Panc1 (cell line): ENCODE measurements at places on chromosomes 11 and 22.
A peak's percentile ranks its signal among the peaks of the same experiment; 100 is the strongest.

DNA sequence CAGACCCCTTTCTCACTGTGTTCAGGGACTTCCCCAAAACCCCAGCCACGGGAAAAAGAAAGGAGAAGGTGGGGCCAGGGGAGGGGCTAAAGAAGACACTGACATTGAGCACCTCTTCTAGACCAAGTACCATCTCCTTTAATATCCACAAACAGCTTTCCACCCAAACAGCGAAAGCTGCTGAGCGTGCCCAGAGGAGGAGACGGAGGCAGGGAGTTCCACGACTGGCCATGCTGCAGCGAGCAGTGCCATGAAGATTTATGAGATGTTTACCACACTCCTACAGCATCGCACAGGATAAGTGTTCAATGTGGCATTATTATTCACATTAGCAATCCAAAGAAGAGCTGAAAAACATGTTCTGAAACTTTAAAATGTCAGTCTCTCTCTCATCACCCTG lies 127.4 kb downstream of the LARGE1 start:
- no peak for DNase-seq

- DNase-seq: no peak
These were observed 2357.2 kb downstream of the LRRC4C start for GRCh38 chr11:39102236-39102635.

- DNase-seq: no peak
These were observed 8.3 kb upstream of the MYRF start for GRCh38 chr11:61744181-61744580.

GRCh38 chr11:20609727-20610707 lies 10.6 kb downstream of the SLC6A5 start:
- DNase-seq: peak; percentile 39

DNA sequence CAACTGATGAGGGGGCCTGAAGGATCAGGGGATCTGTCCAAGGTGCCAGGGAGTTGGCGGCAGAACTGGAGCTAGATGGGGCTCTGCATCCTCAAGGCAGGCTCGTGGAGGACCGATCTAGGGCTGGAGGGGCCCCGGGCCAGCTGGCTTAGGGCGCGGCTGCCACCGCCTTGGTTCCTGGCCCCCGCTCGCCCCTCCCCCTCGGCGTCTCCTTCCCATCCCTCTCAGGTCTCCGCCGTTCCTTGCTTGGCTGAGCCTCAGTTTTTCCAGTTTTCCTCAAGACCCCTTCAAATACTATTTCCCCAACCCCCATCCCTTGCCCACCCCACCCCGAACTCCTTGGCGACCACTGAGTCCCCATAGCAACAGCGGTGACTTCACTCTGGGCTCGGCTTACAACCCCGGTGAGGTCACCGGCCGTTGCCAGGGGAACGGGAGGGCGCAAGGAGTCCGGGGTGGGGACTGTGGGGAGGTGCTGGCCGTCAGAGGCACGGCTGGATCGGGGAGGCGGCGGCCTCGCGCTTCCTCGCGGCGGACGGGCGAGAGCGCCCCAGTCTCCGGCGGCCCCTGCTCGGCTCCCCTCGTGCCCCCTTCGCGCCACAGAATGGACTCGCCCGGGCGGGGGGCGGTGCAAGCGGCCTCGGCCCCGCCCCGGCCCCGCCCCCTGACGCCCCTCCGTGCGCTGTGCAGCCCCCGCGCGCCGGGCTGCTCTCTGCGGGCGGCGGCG lies 7.5 kb downstream of the FREY1 start:
- DNase-seq: peak; percentile 17

GRCh38 chr22:46043816-46044620 lies 67.1 kb upstream of the WNT7B start:
- no peak for DNase-seq

DNA sequence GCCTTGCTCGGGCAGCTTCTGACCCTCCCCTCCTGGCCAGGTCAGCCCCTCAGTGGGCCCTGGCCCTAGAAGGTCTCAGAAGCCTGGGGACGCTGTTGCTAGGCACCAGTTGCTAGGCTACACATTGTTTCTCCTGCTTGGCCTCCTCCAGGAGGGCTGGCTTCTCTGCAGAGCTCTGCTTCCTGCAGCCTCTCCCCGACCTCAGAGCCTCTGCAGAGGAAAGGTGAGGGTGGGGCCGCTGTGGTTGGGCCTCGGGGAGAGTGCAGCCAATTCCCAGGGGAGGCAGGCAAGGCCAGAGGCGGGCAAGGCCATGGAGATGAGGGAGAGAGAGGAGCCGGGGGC lies 27.6 kb upstream of the LRRC10B start:
- DNase-seq: no peak

DNA sequence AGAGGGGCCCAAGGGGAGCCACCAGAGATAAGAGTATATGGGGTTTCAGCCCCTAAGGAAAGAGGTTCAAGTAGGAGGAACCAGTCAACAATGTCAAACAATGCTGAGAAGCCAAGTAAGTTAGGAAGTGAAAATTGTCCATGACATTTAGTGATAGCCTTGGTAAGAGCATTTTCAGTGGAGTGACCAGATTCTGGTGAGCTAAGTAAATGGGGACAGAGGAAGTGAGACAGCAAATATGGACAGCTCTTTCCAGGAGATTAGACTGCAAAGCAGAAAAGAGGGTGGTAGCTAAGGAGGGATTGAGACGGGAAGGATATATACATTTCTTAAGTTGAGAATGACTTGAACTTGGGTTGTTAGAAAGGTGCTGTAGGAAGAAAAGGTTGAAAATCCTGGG lies 22.9 kb downstream of the POLD3 start:
- no peak for DNase-seq

- DNase-seq: no peak
These were observed at the start of gene SCUBE1 for GRCh38 chr22:43343262-43343669. TSS of gene SCUBE1 (minus strand) at chr22:43343372. CDS start at chr22:43343261, 111 bp downstream.

GRCh38 chr22:33271390-33272161 lies 213.4 kb upstream of the SYN3 start:
- no peak for DNase-seq

- no peak for DNase-seq
These were observed 37.8 kb downstream of the PRR5L start for GRCh38 chr11:36333897-36334296.

DNA sequence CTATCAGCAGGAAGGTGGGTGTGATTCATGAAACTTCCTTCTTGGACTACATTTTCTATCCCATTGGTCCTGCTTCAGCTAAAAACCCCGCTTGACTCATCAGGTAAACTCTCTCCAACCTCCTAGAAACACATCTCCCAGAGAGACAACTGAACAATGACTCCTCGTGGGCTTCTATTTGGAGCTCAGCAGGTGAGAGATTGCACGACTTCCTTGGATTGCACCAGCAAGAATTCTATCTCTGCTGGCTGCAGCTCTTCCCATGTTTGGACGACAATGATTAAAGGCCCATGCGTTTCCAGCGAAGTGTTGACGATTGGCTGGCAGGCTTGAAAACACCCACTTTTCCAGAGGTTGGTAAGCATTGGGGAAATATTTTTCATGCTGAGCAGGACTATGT lies 216.1 kb upstream of the NTM start:
- no peak for DNase-seq

DNA sequence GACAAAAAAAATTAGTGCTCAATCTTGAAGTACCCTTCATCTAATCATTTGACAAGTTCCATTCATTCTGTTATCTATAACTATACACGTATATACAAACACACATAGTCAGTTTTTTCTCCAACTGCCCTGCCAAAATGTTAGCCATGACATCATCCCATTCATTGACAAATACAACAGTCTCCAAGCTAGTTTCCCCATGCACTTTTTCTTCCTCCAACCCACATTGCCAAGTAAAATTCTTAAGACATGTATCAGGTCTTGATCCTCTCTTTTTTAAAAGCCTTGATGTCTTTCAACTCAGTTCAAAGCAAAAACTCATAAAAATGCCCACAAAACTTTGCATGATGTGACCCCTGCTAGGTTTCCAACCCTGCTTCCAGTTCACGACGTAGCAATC lies 58.1 kb downstream of the DDI1 start:
- no peak for DNase-seq

DNA sequence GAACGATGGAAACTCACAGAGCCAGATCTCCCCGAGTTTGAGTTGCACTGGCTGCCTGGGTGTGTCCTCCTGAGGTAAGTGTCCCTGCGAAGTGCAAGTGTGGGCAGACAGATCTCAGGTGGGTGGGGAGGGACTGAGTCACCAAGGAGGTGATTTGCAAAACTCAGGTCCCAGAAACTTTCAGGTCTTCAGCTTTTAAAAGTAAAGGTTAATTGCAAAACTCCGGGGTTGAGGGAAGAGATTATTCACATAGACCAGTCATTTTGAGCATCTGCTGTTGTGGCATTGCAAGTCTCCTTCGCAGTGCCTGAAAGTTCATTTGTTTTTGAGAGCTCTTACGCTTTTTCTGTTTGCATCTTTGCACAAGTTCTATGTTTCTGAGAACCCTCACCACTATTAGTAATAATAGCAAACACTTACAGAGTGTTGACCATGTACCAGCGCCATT lies 7.1 kb downstream of the CD44 start:
- DNase-seq: no peak

GRCh38 chr22:17407643-17408042 lies 38.4 kb downstream of the CECR2 start:
- no peak for DNase-seq

- no peak for DNase-seq
These were observed 61.5 kb upstream of the EED start for GRCh38 chr11:86182976-86183584.

- DNase-seq: no peak
These were observed 688 bp downstream of the SERPING1 start for GRCh38 chr11:57597916-57598830.

DNA sequence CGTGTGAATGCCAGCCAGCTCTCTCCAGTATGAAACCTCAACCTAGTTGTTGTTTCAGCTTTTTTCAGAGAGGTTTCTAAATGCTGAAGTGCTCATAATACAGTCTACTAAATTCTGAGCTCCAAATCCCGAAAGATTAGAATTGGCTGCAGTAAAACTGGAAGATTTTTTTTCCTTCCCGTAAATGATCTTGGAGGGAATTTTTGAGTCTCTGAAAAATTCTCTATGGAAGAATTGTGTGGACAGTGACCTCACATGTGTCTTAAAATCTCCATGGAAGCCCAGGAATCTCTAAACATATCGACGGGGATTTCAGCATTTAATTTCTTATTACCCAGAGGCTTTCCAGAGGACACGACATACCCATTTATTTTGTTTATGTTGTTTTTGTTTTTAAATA lies 1499.2 kb downstream of the LRRC4C start:
- no peak for DNase-seq

GRCh38 chr22:40426594-40427333 lies 56.4 kb downstream of the SGSM3 start:
- DNase-seq: no peak

DNA sequence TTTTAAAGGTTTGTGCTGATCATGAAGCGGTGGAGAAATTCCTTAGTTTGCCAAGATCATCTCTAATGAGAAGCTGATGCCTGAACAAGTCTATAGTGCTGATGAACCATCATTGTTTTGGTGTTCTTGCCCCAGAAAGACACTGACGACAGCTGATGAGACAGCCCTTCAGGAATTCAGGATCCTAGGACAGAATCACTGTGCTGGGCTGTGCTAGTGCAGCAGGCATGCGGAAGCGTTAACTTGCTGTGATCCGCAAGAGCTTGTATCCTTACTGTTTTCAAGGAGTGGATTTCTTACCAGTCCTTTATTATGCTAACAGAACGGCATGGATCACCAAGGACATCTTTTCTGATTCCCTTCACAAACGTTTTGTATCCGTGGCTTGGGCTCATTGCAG lies 104.1 kb downstream of the TBC1D22A start:
- DNase-seq: no peak

- DNase-seq: no peak
These were observed 240.0 kb downstream of the GRIK4 start for GRCh38 chr11:120751550-120751949.

GRCh38 chr11:61830237-61831105 lies 2.4 kb downstream of the FADS2 start:
- no peak for DNase-seq

GRCh38 chr11:117511483-117511930 lies 183.9 kb downstream of the CEP164 start:
- no peak for DNase-seq

DNA sequence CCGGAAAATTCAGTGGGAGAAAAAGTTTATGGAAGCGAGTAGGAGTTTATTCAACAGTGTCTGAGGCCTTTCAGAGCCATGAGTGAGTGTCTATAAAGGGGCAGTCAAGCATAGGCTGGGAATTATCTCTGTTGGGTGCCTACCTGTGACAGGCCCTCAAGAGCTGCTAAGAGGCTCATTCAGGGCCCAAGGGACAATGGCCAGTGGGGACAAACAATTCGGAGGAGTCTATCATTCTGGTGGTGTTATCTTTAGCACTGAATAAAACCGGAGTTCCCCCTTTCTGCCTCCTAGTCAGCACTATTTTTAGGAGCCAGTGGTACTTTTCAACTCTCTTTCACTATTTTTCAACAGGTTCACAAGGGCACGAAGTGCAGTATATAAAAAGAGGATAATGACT lies 89.5 kb upstream of the HTATIP2 start:
- DNase-seq: no peak

- DNase-seq: no peak
These were observed 132.1 kb upstream of the BLID start for GRCh38 chr11:122248131-122248530.

DNA sequence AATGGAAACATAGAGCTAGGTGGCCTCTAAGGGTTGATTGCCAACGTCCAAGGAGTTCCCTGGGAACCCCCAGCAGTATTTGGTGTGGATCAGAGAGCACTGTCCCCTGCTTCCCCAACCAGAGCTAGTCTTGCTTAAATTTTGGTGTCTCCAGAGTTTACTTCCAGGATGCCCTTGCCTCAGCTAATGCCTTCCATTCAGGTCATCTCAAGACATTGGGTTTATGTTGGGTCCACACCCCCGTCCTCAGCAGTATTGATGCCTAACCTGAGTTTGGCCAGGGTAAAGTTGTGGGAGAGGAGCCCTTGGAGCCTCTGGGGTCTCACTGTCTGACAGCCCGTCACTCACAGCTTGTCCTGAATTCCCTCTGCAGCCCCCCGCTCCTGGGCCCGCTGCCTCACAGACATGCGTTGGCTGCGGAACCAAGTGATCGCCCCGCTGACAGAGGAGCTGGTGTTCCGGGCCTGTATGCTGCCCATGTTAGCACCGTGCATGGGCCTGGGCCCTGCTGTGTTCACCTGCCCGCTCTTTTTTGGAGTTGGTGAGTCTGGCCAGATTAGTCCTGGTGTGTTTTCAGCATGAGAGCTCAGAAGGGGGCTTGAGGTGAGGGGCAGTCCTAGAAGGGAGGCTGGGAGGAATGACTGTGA lies 1.4 kb downstream of the RCE1 start:
- no peak for DNase-seq

DNA sequence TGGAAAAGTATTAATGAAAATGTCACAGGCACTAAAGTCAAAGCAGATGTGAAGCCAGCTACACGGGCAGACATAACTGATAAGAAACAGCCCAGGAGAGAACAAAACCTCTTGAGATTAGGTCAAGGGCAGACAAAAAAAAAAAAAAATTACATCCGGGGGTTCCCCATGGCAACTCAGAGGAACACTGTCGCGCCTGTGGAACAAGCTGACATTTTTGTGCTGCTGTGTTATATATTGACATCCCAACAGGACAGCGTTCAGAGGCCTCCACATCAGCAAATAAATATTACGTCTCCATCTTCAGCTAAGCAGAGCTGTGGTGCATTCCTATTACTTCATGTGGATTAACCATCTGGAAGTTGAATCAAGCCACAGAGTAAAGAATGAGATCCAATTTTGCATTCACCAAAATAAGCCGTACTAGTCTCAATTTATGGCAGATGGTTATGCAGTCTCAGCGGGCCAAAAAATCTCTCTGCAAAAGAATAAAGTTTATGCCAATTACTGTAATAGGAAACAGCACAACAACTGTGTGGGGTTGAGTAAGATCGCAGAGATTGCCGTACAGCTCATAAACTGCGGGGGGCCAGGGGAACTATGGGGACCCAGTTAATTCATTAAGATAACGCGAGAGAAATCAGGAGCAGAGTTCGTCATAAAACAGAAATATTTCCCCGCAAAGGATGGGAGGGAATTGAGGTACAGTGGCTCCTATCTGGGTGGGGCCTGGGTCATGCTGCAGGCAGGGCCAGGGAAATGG lies 41.3 kb upstream of the MN1 start:
- DNase-seq: no peak
